SHP77 treated with DMSO at 0.1 percent for 48 hours (cell line): ENCODE measurements at places on chromosomes 1 and 21.
A peak's percentile ranks its signal among the peaks of the same experiment; 100 is the strongest.

DNA sequence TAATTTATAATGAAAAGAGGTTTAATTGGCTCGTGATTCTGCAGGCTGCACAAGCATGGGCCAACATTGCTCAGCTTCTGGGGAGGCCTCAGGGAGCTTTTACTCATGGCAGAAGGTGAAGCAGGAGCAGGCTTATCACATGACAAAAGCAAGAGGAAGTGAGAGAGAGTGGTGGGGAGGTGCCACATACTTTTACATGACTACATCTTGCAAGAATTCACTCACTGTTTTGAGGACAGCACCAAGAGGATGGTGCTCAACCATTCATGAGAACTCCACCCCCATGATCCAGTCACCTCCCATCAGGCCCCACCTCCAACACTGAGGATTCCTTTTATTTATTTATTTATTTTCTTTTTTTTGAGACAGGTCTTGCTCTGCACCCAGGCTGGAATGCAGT lies 5.5 kb upstream of the PLEKHM2 start:
- no peak for DNase-seq

GRCh38 chr1:5819391-5820025 lies 172.7 kb downstream of the NPHP4 start:
- DNase-seq = no peak

- no peak for DNase-seq
These were observed 24.0 kb upstream of the VWA5B1 start for GRCh38 chr1:20266642-20267041.

DNA sequence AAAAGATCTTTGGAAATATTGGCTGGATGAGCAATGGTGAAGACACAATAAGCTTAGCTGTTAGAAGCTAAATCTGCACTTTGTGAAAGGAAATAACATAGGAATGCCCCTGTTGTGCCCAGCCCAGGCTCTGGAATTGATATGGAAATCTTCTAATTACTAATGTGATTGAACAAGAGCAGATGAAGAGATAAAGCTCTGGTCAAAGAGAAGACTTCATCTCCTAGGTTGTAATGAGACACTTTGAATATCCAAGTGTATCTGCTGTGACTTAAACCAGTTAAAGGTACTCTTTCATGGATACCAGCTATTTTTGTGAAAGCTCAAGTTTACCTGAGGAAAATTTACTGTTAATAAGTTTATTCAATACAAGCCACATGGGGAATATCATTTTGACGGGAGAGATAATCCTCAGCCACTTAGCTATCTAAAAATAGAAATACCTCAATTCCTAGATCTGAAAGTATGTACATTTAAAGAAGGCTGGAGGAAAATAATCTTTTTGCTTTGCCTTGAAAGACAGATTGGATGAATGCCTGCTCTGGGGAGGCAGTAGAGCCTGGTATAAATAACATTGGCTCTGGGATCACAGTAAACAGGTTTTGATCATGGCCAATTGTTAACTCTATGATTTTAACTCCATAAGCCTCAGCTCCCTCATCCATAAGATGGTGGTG lies 494.0 kb upstream of the B3GALT2 start:
- DNase-seq = no peak

- DNase-seq = no peak
These were observed 27.3 kb downstream of the ZBTB8OS start for GRCh38 chr1:32622806-32623681.

DNA sequence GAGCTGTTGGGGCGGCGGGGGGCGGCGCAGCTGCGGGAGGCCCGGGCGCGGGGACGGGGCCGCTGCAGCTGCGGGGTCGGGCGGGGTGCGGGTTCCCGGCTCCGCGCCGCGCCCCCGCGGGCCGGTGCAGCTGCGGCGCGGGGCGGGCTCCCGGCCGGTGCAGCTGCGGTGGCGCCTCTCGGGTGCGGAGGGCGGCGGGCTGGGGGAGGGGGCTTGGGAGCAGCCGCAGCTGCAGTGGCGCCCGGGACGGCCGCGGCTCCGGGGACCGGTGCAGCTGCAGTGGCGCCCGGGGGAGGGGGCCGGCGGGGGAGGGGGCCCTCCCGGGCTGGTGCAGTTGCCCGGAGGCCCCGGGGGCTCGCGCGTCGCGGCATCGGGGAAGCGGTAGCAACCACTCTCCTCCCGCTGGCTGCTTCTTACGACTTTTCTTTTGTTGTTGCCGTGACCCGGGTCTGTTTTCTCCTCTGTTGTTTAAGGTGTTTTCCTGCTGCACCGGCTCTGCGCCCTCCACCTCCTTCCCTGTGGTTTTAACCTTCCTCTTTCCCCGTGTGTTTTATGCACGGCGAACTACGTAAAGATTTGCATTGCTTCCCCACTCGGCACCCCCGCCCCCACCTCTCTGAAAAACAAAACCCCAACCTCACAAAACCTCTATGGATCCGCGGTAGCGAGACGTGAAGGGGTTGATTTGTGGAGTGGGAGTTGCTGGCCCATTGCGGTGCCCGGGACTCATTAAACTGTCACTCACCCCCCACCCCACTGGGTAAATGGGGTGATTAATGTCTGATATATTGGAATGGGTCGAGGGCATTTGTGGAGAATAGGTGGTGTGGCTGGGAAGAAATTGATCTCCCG lies 1.7 kb upstream of the ZBTB18 start:
- DNase-seq = no peak

DNA sequence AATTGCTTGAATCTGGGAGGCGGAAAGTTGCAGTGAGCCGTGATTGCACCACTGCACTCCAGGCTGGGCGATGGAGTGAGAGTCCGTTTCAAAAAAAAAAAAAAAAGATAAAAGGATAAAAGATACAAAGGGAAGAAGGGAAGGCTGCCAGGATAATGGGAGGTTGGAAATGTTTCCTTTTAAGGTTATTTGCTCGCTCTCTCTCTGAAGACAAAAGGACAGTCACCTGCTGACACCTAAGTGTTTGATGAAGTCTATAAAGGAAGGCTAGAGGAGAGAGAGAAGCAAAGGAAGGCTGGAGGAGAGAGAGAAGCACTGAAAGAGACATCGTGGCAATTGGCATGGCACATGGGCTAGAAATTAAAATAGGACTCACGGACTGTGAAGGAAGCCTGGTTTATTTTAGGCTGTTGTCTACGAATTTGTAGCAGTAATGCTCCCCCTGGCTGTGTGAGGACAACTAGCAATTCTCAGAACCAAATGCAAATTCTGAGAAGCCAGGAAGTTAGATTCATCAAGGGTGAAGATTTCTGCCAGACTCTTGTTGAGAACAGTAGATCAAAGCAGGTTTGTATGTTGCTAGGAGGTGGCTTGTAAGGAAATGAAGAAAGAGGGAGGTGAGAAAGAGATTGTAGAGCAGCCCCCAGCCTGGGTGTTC lies 154.2 kb downstream of the ZP4 start:
- DNase-seq = no peak

- no peak for DNase-seq
These were observed 273.9 kb downstream of the TM2D1 start for GRCh38 chr1:61450872-61451571.

GRCh38 chr1:9761855-9762254 lies 61.9 kb downstream of the CLSTN1 start:
- no peak for DNase-seq

- DNase-seq = peak; percentile 41
These were observed 17.8 kb upstream of the MYCL start for GRCh38 chr1:39919545-39919944.

- DNase-seq = no peak
These were observed 17.1 kb upstream of the PODN start for GRCh38 chr1:53044926-53045325.

DNA sequence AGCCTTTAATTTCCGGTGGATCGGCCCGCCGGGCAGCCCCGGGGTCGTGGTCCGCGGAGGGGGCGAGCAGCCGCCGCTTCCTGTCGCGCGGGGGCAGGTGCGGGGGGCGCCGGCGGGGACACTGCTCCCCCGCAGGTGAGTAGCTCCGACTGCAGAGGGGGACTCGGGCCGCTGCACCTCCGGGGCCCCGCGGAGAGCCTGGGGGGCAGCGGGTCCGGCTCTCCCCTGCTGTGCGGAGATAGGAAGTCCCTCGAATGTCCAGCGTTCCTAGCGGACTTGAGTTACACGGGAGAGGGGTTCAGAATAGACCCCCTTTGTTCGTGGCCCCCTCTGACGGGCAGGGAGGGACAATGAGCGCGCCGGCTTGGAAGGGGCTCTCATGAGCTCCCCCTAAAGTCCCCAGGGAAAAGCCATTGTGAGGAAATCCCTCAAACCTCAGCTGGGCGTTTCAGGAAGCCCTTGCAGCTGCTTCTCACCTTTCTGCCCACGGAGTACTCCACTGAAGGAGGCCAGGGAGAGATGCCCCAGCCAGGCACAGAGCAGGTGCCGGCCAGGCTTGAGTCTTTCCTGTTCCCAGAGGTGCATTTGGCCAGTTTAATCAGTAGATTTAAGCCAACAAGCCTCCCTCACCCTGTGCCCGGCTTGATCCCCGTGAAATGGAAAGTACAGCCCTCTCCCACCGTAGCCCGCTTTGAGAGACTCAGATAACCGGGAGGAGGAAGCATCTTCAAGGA lies 925 bp downstream of the PDE9A start:
- DNase-seq = no peak

- DNase-seq = no peak
These were observed 93.5 kb downstream of the TTLL7 start for GRCh38 chr1:83905315-83905907.

- peak; percentile 52 for DNase-seq
These were observed 176.8 kb upstream of the SYT6 start for GRCh38 chr1:114330451-114330983.
